ENCODE measurements at places on chromosomes 2 and 18. TPM values are rescaled to one million over a fixed set of nuclear protein-coding genes. Genes with fewer than 3 reads are reported as not detected.

SIGLEC15 gene
- 0.37 TPM for total RNA-seq

GRCh38 chr2:148298196-148298595, 277.3 kb downstream of the MBD5 start:
- DNase-seq = no peak

GRCh38 chr2:109001201-109001600, 12.2 kb upstream of the EDAR start:
- no peak for DNase-seq

GRCh38 chr2:150859877-150860276, 372.4 kb upstream of the RND3 start:
- DNase-seq = no peak

DNA sequence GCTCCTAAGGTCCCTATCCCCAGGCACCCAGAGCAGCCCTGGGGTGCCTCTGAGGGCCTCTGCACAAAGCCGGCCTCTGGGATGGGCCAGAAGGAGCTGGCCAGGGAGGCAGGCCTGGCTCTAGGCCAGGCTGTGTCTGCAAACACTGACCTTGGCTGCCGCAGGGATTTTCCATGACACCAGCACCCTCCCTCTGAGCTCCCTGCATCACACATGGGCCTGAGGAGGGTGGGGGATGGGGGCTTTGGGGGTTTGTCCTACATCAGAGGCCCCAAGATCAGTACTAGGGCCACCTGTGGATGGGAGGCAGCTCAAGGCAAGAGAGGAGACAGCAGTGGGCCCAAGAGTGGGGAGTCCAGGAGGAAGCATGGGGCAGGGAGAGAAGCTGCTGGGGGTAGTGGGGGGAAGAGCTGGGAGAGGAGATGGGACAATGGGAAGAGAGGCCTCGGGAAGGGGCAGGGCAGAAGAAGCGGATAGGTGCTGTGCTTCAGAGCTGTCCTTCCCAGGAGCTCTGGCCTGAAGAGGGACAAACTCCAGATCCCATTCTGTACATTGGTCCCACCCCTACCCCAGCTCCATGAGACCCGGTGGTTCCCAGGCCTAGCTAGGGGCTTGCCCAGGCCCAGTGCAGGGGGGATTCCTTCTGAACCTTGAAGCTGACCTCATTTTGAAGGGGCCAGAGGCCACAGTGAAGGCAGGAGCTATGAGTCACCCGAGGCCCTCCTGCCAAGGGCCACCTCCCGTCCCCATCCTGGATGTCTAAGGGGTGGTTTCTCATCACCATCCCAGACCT, 28.0 kb downstream of the KCNK3 start:
- DNase-seq = no peak
